ENCODE measurements at places on chromosomes 2 and 18. TPM values are rescaled to one million over a fixed set of nuclear protein-coding genes. Genes with fewer than 3 reads are reported as not detected.

The RAB17 gene
- 130 TPM for polyA plus RNA-seq

The TTN gene
- polyA plus RNA-seq: 9.2 TPM

The MEP1B gene
- not detected for polyA plus RNA-seq

The OSBPL6 gene
- 1.4 TPM for polyA plus RNA-seq

- no peak overlapping the region for H3K27ac ChIP-seq
- no peak overlapping the region for H3K4me3 ChIP-seq
- no peaks in the 10 kb centered on the region for H3K36me3 ChIP-seq
- no peak for DNase-seq
- H3K27me3 ChIP-seq: no peaks in the 10 kb centered on the region
- no peaks in the 10 kb centered on the region for H3K4me1 ChIP-seq
Measured at GRCh38 chr2:124088616-124089015, 63.5 kb downstream of the CNTNAP5 start.

GRCh38 chr2:23221236-23221635, 163.7 kb upstream of the KLHL29 start:
- H3K27me3 ChIP-seq: no peaks in the 10 kb centered on the region
- H3K4me1 ChIP-seq: no peaks in the 10 kb centered on the region
- H3K4me3 ChIP-seq: no peak overlapping the region
- no peak overlapping the region for H3K27ac ChIP-seq
- no peaks in the 10 kb centered on the region for H3K36me3 ChIP-seq

- DNase-seq: no peak
- no peaks in the 10 kb centered on the region for H3K27me3 ChIP-seq
- no peak overlapping the region for H3K27ac ChIP-seq
- H3K4me1 ChIP-seq: no peaks in the 10 kb centered on the region
- no peaks in the 10 kb centered on the region for H3K36me3 ChIP-seq
Measured at GRCh38 chr18:34121200-34121721, 103.5 kb downstream of the NOL4 start.

DNA sequence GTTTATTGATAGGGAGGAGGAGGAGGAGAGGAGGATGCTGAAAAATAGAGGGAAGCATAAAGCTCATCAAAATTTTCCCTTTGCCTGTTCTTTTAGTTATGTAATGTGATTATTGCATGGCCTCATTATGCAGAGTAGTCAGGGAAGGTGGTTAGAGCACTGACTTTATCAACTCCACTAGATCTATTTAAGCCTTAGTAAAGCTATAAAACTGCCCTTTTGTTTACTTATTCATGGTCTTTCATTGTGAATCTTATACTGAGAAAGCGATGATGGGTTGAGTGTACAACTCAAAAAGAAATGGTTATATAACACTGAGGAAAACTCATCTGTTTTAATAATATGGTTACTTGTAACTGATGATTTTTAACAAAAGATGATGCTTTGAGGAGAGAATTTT, 81.7 kb downstream of the MAP4K4 start:
- no peak overlapping the region for H3K4me3 ChIP-seq
- no peak for DNase-seq
- no peaks in the 10 kb centered on the region for H3K27me3 ChIP-seq
- no peaks in the 10 kb centered on the region for H3K36me3 ChIP-seq

All from pancreas (tissue), 10 donors.